Cortex of kidney (tissue), 1 donor: ENCODE measurements at places on chromosomes 16 and 17.

GRCh38 chr17:27506348-27507218 is 50.3 kb downstream of the KSR1 start:
- DNase-seq: no peak

GRCh38 chr17:35546487-35546886 is 9.0 kb upstream of the SLFN12L start:
- no peak for DNase-seq

DNA sequence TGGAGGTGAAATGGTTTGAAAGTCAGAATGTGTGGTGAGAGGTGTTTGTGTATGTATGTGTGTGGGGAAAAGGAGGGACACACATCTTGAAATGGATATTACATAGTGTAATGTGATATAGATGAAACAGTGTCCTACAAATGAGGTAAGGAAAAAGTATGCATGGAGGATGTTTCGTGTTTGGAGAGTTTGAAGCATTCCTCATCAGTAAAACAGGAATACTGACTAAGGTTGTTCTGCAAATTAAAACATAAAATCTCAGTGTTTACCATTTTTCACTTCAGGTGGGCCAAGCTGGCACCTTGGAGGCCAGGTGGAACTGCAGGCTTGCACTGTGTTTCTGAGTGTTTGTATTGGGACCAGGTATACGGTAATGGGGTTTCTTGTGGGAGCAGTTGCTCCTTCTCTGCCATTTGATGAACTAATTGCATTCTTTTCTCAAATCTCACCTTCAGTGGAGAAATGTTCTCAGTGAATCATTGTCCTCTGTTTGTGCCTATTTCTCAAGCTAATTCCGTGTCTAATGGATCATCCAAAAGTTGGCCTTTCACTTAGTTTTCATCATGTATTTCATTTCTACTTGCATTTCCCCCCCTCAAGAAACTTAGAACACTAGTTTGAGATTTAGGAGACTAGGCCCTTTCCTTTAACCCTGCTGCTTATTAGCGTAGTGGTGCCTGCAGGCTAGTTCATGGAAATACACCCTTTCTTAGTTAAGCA is 8.2 kb upstream of the TBKBP1 start:
- DNase-seq: no peak

DNA sequence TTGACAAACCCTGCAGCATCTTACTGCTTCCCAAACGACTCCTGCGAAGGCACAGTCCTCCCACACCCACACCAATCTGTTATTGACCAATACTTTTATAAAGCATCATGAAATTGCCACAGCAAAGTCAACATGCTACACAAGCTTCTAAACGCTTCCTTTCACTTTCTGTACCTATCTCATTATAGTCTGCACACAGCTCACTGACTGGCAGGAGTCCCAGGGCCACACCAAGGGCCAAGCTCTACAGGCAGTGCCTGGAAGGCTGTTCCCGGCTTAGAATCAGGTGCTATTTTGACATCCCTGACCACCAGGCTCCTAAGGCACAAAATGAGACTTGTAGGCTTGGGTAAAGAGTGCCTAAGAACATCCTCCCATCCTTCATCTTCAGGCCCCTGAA is 39.5 kb downstream of the USP7 start:
- DNase-seq: no peak

DNA sequence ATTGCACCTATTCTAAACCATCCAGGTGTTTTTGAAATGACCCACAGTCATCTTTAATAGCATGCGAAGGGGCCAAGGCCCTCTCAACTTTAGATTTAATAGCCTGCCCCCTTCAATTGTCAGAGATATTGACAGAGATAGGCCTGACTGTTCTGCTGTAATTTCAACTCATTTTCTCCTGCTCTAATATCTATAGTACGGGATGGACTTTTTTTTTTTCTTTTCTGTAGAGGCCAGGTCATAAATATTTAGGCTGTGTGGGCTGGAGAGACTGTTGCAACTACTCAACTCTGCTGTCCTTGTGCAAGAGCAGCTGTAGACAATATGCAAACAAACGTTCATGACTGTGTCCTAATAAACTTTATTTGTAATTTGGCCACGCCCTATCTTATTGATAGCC is 24.7 kb upstream of the KRT20 start:
- no peak for DNase-seq

GRCh38 chr17:30363715-30364202 is 15.0 kb upstream of the CPD start:
- no peak for DNase-seq

GRCh38 chr16:74837056-74837455 is 62.4 kb upstream of the FA2H start:
- DNase-seq: no peak

DNA sequence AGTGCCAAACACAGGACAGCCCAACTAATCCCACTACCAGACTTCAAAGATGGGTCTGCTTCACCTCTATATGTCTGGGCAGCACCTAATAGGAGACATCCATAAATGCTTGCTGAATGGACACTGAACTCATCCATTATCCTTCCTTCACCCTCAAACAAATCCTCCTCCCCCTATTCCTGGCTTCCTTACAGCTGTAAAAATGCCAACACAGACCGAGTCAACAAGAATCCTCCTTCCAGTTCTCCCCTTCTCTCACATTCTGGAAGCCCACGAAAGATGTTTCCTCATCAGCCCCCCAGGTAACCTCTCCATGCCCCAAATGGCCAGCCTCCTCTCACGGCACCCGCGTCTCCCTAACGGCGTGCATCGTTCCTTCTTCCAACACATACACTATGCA is 12.3 kb downstream of the PELP1 start:
- no peak for DNase-seq

- no peak for DNase-seq
These were observed 54.5 kb downstream of the GTF3C1 start for GRCh38 chr16:27495191-27495590.

- no peak for DNase-seq
These were observed 5.4 kb upstream of the CHRNE start for GRCh38 chr17:4908301-4908700.

GRCh38 chr16:85569615-85570212 is 43.4 kb upstream of the GSE1 start:
- no peak for DNase-seq

DNA sequence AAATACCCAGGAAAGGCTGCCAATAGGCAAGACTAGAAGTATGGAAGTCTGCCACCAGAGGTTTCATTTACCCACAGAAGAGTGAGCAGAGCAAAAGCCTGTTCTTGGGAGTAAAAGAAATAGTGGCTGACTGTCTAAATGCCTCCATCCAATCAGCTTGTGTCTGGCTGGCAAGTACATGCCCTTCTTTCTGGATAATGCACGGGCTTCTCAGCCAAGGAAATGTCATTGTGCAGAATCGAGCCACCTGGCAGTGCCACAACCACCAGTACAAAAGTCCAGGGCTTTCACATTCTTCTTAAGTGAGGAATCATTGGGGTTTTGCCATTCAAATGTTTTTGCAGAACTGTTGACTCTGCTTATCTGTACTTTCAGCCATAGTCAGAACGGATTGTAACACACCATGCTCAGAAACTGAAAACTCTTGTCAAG is 10.1 kb upstream of the ERCC4 start:
- no peak for DNase-seq

DNA sequence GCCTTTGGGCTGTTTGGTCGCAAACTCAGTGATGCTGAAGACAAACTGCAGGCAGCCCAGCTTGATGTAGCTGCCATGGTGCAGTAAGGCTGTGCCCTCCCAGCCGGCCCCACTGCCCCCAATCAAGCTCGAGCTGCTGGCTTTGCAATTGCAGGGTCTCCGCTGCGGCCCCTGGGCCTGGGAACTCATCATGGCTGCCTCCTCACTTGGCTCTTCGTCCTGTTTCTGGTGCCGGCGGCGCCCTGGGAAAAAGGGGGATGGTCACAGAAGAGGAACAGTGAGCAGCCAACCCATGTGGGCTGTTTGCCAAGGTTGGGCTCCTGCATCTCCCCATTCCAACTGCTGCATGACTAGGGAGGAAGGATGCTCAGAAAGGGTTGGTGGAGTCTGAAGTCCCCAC is 3.4 kb upstream of the DHRS13 start:
- DNase-seq: no peak

DNA sequence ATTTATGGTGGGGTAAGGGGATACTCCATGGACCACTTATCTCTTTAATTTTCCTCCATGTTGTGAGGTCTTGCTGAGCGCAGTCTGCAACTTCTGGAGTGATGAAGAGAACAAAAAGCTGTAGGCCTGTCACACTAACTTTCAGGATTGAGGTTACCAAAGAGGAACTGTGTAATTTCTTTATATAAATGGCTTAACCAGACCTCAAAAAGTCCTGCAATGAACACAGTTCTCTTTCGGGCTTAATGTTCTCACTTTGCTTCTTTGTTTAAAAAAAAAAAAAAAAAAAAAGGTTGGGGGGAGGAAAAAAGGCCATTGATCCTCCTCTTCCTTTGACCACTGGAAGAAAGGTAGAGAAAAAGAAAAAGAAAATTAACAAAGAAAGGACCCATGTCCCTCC is 86.8 kb upstream of the SOX9 start:
- DNase-seq: no peak

DNA sequence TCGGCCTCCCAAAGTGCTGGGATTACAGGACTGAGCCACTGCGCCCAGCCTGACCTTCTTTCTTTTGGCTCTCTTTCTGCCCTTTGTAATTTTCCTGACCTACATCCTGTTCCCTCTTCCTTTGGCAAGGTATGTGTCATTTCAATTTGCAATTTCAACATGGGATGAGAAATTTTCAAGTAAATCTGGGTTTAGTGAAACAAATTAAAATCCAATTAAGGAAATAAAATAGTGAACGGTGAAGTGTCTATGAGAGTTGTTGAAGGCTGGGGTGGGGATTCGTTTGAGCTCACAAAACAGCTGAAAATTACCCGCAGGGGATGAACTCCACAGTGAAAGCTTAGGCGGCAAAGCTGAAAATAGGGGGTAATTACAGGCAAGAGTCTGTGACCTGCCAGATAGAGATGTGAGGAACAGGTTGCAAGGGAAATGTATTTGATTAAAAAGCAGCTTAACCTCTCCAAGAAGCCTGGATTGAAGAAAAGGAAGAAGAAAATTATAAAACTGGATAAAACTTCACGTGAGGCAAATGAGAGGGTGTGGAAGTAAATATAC is 277.7 kb downstream of the UTP18 start:
- no peak for DNase-seq

- DNase-seq: no peak
These were observed at the start of gene CDK5R1 for GRCh38 chr17:32486701-32487472. CDK5R1 (plus strand) TSS chr17:32486993; CDS start chr17:32487621, 628 bp downstream.

GRCh38 chr17:56291226-56291805 is 138.0 kb downstream of the ANKFN1 start:
- no peak for DNase-seq

GRCh38 chr16:8511464-8511863 is 78.8 kb downstream of the TMEM114 start:
- no peak for DNase-seq

GRCh38 chr17:61492759-61493526 is 40.7 kb downstream of the TBX4 start:
- no peak for DNase-seq

DNA sequence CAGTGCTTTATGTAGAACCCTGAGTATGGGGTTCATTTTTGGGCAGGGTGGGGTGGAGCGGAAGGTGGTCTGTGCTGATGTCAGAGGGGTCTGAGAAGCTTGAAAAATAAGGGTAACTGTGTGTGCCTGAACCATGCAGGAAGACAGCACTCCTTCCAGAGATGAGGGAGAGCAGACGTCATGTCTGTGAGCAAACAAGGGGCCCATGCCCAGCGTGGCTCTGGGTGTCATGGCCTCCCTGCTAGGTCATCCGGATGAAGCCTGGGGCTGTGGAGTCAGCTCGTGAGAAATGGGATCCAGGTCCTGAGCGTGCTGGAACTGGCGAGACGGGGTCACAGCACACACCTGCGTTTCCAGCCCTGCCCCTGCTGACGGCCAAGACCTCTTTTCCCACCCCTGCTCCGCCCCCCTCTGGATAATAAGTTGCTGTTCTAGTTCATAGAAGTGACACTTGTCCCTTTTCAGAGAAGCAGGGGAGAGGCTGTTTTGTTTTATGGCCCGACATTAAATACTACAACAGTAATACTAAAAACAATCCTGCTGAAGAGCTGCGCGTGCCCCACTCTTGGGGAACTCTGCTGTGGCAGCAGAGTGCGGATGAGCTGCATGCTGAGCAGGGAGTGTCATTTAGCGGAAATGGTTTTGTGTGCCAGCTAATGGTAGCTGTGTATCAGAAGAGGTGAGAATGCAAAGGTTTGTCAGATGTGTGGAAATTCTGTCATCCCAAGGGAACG is 92.6 kb downstream of the RPTOR start:
- no peak for DNase-seq

DNA sequence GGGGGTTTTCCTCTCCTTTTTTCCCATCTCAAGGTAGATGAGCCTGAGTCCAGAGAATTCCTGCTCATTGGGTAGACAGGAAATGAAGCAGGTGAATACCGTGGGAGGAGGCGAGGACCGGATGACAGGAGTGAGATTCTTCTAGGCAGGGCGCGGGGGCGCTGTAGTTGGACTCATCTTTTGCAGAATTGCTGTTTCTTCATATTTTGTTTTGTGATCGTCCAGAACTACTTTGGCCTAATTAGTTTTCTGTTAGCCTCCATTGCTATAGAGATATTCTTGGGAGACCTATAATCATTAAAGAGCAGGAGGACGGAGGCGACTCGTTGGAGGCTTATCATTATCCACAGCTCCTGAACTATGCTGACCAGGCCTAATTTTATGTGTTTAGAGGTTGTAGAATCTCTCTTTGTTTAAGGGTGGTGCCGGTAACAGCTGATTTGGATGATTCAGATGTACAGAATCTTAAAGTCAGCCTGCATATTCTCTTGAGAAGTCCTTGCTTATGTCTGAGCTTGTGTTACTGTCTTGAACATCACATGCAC is 650 bp downstream of the ATP6V0A1 start:
- DNase-seq: no peak

DNA sequence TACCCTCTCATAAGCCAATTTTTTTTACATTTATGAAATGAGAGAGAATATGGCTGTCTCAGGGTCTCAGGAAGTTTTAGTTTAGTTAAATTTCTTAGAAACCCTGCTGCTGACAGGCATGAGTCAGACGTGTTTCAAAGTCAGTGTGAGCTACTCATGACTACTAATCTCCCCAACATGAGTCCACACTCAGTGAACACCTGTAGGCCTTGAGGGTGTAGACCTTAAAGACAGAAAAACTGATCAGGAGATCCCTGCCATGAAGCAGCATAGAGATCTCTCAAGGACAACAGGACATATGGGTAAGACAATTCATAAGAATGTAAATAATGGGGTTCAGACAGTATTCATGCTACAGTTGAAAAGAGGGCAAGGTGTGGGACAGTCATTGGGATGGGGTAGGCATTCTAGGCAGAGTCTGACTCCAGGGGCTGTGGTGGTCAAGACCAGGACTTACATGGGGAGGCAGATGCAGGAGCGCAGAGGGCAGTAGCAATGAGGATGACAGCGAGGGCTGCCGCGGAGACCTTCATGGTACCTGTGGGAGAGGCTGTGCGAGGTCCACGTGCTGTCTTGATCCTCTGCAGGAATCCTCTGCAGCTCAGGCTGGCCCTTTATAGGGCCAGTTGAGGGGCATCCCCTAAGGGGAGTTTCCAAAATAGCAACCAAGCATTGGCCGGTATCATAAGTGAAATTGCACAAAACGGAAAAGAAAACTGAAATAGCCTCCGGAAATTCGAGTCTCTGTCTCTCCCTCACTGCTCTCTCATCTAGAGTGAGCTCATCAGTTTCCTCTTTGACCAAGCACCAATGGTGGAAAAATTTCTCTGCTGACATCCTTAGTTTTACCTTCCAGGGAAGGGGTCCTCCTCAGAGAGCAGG is at the start of gene CCL5:
Gene CCL5, minus strand, starts transcription at position 588 of the 882 bp plus-strand sequence.
- DNase-seq: no peak
